ENCODE measurements at places on chromosomes 1 and 21.
A peak's percentile ranks its signal among the peaks of the same experiment; 100 is the strongest.

DNA sequence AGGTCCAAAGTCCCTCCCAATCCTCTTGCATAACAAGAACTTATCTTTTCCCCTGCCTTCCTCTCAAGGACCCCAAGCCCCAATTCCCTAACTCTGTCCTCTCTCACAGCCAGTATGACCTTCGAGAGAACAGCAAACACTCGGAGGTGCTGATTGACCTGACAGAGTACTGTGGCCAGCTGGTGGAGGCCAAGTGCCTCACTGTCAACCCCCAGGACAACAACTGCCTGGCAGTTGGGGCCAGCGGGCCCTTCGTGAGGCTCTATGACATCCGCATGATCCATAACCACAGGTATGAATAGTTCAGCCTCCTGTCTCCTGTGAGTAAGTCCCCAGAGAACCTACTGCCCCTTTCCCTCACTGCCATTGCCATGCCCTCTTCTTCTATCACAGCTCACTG, 29.9 kb upstream of the TMEM222 start:
- DNase-seq: no peak

- no peak for DNase-seq
Observed at GRCh38 chr1:151134396-151134795, 12.0 kb downstream of the SEMA6C start.

DNA sequence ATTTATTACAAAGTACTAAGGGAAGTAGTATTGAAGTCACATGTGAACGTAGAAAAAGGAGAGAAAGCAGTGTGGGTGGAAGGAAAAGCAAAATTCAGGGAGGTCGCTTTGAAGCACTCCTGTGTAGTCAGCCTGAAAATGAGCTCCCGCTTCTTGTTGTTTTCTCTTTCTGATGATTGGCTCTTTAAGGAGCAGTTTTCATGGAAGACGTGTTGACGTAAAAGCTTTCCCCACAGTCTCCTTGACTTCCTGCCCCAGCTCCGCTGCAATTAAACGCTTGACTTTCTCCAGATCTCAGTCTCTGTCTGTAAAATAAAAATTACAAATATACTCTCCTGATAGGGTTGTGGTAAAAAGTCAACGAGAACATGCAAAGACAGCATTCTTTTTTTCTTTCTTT, 661.5 kb upstream of the ZP4 start:
- DNase-seq: no peak

- DNase-seq: peak; percentile 38
Observed at GRCh38 chr1:200889571-200889970, 5.1 kb upstream of the INAVA start.

- no peak for DNase-seq
Observed at GRCh38 chr1:41455479-41456332, 28.8 kb downstream of the EDN2 start.

- no peak for DNase-seq
Observed at GRCh38 chr1:61967750-61968149, 225.5 kb downstream of the PATJ start.

DNA sequence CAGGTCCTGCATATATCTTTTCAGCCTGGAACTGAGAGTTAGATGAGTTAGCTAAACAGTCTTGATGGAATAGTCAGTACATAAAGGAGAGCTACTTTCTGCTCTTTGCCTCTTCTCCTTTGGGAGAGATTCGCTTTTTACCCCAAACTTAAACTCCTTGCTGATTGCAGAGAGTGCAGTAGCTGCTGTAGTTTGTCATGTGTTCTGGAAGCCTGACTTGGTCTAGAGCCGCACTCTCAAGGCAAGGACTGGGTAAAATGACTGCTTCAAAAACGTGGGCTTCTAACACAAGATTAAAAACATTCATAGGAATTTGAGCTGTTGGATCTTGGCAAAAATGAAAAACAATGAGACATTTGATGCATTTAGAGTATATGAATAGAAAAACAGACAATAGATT, 351.6 kb downstream of the RYR2 start:
- no peak for DNase-seq

- no peak for DNase-seq
Observed at GRCh38 chr1:24752305-24752704, 7.1 kb downstream of the CLIC4 start.

- DNase-seq: no peak
Observed at GRCh38 chr1:1567152-1567875, 7.3 kb downstream of the SSU72 start.

DNA sequence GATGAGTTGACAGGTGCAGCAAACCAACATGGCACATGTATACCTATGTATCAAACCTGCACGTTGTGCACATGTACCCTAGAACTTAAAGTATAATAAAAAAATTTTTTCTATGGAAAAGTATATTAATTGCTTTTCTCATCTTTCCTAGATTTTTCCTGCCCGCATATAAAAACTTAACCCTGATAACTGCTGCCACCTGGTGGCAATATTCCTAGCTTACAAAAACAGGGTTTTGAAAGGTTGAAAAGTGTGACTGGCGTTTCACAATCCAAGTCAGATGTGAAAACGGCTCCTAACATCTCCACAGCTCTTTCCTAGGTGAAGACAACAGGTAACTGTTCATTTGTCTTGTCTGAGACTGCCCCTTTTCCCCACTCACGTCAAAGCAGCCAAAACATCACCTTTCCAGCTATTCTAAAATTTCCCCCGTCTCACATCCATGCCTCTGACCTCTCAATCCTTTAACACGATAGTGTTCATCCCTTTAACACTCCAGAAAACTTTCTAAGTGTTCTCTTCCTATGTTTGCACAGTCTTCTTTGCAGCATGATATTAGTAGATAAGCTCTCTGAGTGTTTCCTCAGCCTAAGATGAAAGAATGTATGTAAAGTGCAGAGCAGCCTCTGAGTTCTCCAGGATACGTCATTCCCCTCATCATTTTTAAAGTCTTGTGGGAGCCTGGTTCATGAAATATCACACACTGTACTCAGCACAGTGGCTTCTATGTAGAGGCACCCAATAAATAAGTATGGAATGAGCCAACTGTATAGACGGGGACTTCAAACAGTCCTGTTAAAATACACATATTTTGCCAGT, 27.5 kb downstream of the OVGP1 start:
- peak; percentile 63 for DNase-seq

DNA sequence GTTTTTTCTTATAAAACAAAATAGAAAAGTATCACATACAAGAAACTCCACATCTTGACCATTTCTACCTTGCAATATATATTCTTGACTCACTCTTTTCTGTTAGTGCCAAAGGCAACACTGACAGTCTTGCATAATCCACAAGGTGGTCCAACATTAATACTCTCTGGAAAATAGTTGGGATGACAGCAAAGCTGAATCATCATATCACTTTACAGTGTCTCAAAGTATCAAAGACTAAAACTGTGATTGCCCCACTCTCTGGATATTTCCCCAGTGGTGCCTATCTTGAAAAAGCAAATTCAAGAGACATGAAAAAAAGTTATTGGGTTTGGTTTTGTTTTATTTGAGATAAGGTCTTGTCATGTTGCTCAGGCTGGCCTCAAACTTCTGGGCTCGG, 14.6 kb upstream of the TGFBR3 start:
- no peak for DNase-seq

DNA sequence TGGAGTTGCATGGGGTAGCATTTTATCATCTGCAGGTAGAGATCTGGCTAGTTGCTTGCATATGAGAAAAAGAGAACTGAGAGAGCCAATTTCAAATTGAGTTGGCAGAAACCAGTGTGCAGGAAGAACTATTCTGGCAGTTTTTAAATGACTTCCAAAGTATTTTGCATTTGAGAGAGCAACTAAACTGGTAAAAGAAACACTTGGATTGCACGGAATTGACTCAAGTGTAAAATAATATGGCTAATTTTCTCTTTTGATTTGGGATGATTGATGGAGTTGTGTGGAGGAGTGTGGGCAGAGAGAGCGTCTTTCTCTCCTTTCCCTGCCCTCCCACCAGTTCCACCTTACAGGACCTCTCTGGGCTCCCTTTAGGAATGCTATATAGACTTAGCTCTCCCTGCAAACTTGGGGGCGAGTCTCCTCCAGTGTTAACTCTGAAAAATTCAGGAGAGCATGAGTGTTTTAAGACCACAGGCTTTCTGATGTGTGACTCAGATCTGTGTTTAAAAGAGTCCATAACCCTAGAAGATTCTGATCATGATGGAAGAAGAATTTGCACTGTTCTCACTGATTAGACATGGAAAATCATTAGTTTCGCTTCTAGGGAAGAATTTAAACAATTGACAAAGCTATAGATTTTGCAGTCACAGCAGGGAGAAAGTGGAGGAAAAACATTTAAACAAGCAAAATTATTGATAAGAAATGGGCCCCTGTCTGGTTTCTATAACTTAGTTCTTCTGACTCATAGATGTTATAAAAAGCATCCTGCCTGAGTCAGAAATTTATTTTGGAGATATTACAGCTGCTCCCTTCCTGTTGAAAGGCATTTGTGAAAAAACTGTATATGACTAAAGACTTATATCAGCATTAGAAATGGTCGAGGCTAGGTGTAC, 24.9 kb upstream of the CTBS start:
- no peak for DNase-seq

DNA sequence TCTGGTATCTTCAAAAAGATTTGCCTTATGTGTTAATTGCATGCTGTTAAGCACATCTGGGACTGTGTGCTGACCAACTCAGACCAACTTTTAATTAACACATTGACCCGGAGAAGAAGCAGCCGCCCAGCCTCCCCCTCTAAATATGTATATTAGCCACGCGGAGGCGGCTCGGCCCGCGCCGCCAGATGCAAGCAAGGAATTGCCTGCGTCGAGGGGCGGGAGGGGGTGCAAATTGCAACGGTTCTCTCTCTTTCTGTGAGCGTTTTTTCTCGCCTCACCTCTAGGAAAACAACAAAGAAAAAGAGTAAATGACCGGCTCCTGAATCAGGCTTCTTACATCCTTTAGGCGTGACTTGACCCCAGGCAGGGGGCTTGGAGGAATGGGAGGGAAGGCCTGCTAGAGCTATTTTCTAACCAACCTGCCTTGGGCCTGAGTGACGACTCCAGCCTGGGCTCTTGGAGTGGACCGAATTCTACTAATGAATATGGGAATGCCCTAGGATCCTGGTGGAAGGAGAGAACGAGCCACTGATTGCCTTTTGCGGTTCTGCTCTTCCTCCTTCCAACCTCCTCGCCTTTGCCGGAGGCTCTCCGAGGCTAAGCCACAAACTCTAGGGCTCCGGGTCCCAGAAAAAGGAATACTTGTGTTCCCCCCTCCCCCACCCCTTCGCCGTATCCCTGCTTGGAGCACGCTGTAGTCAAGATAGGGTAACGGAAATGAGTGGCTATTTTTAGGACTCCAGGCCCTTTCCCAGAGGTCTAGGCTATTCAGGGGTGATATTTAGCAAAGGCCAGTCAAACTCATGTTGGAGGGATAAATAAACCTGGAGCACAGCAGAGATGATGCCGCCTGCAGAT, 417.0 kb upstream of the ESRRG start:
- DNase-seq: no peak

DNA sequence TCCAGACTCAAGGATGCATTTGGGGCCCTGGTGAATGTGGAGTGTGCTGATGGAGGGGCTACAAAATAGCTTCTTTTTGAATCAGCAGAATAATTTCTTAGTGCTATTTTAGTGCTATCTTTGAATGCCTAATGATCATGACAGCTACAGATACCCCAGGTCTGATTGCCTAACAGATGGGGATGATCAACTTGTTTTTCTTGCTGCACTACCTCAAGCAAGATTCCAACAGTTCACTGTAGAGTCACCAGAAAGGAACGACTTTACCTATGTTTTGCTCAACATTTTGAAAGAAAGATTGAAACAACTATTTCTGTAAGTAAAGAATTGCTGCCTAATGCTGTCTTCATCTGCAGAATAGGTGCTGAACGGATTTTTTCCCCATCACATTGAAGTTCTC, 42.6 kb upstream of the VAV3 start:
- no peak for DNase-seq

DNA sequence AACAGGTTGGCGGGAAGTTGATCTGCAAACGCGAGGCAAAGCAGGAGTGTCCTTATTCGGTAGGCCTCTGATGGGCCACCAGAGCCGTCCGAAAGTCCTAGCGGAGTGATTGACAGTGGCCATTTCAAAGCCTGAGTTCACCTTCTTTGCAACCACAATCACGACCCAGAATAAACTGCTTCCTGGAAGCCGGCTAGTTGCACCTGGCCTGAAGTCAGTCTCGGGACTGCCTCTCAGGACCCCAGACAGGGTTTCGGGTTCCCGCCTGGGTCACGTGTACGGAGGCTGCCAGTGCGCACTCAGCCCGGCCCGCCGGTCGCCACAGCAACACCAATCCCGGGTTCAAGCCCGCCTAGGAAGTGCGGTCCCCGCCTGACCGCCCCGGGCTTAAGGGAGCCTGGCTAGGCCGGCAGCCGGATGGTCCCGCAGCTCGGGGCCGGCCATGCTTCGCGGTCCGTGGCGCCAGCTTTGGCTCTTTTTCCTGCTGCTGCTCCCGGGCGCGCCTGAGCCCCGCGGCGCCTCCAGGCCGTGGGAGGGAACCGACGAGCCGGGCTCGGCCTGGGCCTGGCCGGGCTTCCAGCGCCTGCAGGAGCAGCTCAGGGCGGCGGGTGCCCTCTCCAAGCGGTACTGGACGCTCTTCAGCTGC, at the start of gene TOR3A:
TOR3A (plus strand) TSS at position 384 of the 646 bp plus-strand sequence; CDS start at position 443, 59 bp downstream.
- peak; percentile 88 for DNase-seq

GRCh38 chr21:25963181-25963580, 207.4 kb downstream of the APP start:
- DNase-seq: no peak

DNA sequence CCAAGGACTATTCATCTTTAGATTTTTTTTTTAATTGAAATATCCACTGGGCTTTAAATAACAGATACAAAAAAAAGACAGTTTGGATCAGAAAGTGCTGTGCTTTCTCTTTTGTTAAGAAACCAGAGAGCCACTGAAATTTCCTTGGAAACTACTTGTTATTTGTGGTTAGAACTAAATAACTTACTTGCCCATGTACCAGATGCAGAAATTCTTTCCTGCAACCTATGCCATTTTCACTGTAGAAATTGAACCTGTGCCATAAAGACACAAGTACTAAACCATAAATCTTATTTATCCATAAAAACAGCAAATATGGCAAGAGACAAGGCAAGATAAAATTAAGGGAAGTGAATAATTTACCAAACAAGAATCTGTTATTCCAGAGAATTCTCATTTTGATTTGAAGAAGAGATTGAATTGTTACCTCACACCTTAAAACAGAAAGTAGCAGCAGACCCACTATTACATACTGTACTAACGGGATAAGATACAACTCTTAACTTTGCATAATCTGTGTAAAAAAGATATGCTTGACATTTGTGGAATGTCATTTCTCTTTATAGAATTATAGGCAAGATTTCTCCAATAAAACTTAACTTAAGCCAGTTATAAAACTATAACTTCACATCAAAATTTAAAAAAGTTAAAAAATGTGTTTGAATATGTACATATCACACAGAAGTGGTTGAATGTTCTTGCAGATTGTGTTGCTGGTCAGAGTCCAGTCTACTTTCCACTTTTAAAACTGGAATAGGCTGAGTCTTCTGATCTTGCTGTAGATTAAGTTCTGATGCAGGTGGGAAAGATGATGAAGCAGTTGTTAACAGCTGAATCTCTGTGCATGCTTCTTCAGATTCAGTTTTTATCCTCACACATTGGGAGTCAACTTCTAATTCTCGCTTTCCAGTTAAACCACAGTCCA, 6.3 kb upstream of the PHTF1 start:
- DNase-seq: no peak

DNA sequence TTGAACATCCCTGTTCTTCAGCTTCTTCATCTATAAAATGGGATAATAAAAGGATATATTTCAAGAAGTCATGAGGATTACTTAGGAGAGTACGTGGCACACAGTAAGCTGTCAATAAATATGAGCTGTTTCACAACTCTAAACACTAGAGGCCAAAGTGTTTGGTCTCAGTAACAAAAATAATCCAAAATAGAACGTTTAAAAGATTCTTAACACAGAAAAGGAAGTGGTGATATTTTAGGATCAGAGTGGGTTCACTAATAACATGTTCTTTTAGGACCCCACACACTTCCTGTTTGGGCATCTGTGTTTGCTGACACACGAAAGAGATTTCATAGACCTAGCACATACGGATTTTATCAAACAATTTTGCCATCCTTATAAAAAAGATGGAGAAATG, 32.9 kb downstream of the TNFSF18 start:
- no peak for DNase-seq
